ENCODE measurements at places on chromosomes 7 and 10. TPM values are rescaled to one million over a fixed set of nuclear protein-coding genes. Genes with fewer than 3 reads are reported as not detected.

LIPF gene
- total RNA-seq, result not detected

TWIST1 gene
- 0.20 TPM for total RNA-seq

ADIRF gene
- not detected for total RNA-seq

ARF5 gene
- 106 TPM for total RNA-seq

DNA sequence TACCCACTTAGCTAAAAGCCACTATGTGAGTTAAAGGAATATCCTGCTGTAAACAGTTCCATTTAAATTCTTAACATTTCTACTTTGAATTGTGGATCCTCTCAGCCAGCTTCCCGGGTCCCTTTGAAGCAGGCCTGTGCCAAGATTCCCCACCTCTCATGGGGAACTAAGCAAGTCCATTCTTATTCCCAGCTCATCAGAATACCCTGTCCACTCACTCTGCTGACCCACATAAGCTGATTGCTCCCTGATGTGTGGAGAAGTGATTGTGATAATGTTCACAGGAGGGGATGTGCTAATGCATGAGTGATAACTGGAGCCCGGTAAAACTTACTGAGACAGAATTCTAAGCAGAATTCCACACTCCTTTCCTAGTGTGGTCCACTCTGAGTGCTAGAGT lies 709.7 kb downstream of the CNTNAP2 start:
- H3K4me1 ChIP-seq, result no peaks in the 10 kb centered on the region
- no peak overlapping the region for H3K4me3 ChIP-seq
- DNase-seq, result no peak
- H3K36me3 ChIP-seq, result no peaks in the 10 kb centered on the region

GRCh38 chr10:101120884-101121653 lies 10.0 kb upstream of the TLX1 start:
- peaks cover 45% of the 10 kb centered on the region for H3K27me3 ChIP-seq
- peak overlapping the region; percentile 73 for H3K4me3 ChIP-seq
- peaks cover 26% of the 10 kb centered on the region for H3K4me1 ChIP-seq
- peak; percentile 58 for DNase-seq
- no peaks in the 10 kb centered on the region for H3K36me3 ChIP-seq

GRCh38 chr7:3103614-3104398 lies 60.1 kb upstream of the CARD11 start:
- H3K4me3 ChIP-seq, result no peak overlapping the region
- H3K27me3 ChIP-seq, result no peaks in the 10 kb centered on the region
- peak; percentile 75 for DNase-seq
- peaks cover 24% of the 10 kb centered on the region for H3K36me3 ChIP-seq

DNA sequence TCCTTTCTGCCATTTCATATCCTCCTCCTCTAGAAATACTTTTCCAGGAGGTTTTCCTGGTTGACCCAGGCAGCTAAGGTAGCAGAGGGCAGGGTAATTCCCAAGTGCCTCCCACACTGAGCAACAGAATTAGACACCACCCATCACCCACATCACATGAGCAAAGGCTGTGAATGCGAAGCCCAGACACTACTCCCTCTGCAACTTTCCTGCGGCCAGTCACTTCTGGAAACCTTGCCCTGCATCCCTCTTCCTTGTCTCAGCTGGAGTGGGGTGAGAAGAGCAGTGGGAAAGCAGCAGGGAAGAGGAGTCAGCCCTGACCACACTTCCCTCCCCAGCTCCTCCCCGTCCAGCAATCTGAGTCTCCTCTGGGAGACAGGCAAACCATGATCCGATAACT lies 15.2 kb downstream of the TMEM176B start:
- no peak for DNase-seq
- no peaks in the 10 kb centered on the region for H3K4me1 ChIP-seq
- H3K27ac ChIP-seq, result no peak overlapping the region
- H3K27me3 ChIP-seq, result peaks cover 9% of the 10 kb centered on the region

DNA sequence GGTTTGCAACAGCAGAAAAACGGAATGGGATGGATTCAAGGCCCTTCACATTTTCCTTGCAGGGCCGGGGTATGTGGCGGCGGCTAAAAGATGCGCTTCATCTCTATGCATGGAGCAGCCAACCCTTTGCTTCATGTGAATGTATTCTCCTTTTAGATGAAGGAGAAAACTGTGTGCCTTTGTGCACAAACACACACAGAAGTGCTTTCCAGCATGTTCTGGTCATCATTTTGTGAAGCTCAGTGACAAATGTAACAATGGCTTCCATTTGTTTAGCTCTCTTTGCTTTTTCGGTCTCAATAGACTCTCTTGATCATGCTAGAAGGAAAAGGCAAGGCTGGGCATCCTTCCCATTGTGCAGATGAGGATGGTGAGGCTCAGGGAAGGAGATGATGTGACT lies 161.7 kb upstream of the MKI67 start:
- no peaks in the 10 kb centered on the region for H3K4me1 ChIP-seq
- DNase-seq, result no peak

DNA sequence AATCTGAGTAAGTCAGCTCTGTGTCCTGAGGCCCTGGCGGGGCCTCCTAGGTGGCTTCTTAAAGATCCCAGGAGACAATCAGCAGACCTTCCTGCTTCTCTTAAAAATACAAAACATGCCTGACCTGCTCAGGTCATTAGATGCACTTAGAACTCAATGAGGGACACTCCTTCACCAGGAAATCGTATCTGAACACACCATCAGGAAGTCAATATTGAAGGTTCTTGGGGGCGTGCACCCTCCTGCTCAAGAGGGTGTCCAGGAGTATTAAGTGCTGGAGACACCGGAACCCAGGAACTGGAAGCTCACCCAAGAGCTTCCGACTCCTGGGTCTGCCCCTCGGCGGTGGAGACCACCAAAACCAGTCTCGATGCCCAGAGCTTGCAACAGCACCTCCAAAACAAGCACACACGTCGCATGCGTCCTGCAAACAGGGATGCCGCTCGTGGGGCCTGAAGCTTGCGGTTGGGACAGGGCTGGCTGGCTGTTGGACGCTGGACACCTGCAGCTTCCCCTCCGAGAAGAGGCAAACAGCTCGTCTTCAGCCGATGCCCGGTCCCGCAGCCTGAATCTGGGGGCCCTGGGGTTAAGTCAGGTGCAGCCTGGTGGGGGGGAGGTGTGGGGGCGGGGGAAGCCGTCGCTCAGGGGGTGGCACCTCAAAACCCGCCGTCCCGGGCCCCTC lies 803 bp downstream of the RAPGEF5 start:
- DNase-seq, result no peak
- H3K27me3 ChIP-seq, result peaks cover 40% of the 10 kb centered on the region
- peak overlapping the region; percentile 51 for H3K4me3 ChIP-seq
- H3K36me3 ChIP-seq, result no peaks in the 10 kb centered on the region
- H3K27ac ChIP-seq, result no peak overlapping the region
- H3K4me1 ChIP-seq, result peaks cover 5% of the 10 kb centered on the region

- no peak overlapping the region for H3K4me3 ChIP-seq
- H3K27ac ChIP-seq, result no peak overlapping the region
- no peak for DNase-seq
- peaks cover 7% of the 10 kb centered on the region for H3K4me1 ChIP-seq
- H3K36me3 ChIP-seq, result no peaks in the 10 kb centered on the region
- peaks cover 3% of the 10 kb centered on the region for H3K27me3 ChIP-seq
Observed at GRCh38 chr7:140650367-140650766, 9.8 kb upstream of the DENND2A start.

IGFBP1 gene
- total RNA-seq, result not detected
